GM12878 (cell line): ENCODE measurements at places on chromosomes 16 and 17. TPM values are rescaled to one million over a fixed set of nuclear protein-coding genes. Genes with fewer than 3 reads are reported as not detected.

DNA sequence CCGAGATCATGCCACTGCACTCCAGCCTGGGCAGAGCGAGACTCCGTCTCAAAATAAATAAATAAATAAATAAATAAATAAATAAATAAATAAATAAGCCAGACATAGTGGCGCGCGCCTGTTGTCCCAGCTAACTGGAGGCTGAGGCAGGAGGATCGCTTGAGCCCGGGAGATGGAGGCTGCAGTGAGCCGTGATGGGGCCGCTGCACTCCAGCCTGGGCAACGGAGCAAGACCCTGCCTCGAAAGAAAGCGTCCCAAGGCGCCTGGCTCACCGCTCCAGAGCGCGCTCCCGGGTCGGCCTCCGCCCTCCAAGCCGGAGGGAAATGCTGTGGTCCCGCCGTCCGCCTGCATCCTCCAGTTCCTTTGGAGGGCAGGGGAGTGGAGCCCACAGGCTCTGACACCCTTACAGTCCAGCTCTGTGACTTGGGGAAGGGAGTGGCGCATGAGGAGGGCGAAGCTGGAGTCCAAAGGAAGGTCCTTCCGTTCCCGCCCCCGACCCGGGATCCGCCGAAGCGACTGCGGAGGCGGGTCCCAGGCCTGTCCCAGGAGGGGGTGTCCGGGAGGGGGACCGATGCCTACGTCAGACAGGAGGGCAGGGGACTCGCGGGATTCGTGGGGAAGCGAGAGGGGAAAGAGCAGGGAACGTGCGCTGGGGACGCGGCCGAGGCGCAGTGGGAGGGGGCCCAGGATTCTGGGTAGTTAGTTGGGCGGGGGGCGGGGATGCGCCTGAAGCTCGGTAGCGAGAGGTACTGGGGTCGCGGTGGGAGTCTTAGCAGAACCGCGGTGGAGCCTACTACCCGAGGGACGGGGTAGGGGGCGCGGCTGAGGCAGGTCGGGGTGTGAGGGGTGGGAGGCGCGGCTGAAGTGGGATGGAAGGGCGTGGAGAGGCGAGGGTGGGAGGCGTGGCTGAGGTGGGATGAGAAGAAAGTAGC, 8.4 kb upstream of the TRPV2 start:
- peak; percentile 43 for DNase-seq
- H3K27ac ChIP-seq, result peak overlapping the region; percentile 81
- H3K27me3 ChIP-seq, result no peaks in the 10 kb centered on the region
- peak overlapping the region; percentile 76 for H3K4me3 ChIP-seq
- H3K36me3 ChIP-seq, result no peaks in the 10 kb centered on the region
- H3K4me1 ChIP-seq, result no peaks in the 10 kb centered on the region; the same call in none of the 2 replicates

GRCh38 chr17:57370619-57371018, 114.3 kb downstream of the MSI2 start:
- H3K27ac ChIP-seq, result peak overlapping the region; percentile 75
- H3K36me3 ChIP-seq, result no peaks in the 10 kb centered on the region; the same call in 1 of the 2 replicates
- H3K4me3 ChIP-seq, result no peak overlapping the region

- DNase-seq, result no peak
- H3K4me1 ChIP-seq, result peaks cover 26% of the 10 kb centered on the region
- no peaks in the 10 kb centered on the region for H3K27me3 ChIP-seq
- H3K4me3 ChIP-seq, result no peak overlapping the region
Observed at GRCh38 chr17:42699415-42699740, 17.0 kb downstream of the CNTNAP1 start.

DNA sequence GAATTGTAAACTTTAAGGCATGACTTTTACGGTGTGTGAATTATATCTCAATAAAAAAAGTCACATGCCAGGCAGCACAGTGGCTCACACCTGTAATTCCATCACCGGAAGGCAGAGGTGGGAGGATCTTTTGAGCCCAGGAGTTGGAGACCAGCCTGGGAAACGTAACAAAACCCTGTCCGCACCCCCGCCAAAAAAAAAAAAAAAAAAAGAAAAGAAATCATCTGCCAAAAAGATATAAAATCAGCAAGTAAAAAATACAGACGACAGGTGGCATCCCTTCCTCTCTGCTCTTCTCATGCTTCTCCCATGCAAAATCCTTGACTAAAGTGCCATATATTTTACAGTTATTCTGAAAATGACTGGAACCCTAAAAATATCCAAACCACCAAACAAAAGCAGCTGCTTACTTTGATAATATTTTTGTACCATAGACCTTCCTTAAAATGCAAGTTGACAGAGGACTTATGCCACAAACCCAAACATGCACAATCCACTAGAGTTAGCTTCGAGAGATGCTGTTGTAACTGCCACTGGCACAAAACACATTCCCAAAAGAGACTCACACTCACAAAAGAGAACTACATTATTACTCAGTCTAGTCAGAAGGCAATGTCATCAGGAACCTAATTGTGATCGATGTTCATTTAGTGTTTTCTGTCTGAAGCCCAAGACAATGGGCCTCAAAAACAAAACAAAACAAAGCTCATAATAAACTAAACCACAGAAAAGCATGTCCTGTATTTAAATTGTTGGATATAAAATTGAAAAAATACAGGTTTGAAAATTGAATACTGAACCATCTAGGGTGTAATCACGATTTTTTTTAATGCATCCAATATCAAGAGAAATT, 2.4 kb downstream of the CRLF3 start:
- peak overlapping the region; percentile 84 for H3K27ac ChIP-seq
- no peak for DNase-seq
- peak overlapping the region; percentile 82 for H3K4me3 ChIP-seq
- no peaks in the 10 kb centered on the region for H3K27me3 ChIP-seq

- H3K4me1 ChIP-seq, result peaks cover 21% of the 10 kb centered on the region
- H3K27me3 ChIP-seq, result no peaks in the 10 kb centered on the region; the same call in 1 of the 2 replicates
- no peak for DNase-seq
- H3K4me3 ChIP-seq, result no peak overlapping the region
Observed at GRCh38 chr17:74271901-74272561, 2.0 kb upstream of the DNAI2 start.

DNA sequence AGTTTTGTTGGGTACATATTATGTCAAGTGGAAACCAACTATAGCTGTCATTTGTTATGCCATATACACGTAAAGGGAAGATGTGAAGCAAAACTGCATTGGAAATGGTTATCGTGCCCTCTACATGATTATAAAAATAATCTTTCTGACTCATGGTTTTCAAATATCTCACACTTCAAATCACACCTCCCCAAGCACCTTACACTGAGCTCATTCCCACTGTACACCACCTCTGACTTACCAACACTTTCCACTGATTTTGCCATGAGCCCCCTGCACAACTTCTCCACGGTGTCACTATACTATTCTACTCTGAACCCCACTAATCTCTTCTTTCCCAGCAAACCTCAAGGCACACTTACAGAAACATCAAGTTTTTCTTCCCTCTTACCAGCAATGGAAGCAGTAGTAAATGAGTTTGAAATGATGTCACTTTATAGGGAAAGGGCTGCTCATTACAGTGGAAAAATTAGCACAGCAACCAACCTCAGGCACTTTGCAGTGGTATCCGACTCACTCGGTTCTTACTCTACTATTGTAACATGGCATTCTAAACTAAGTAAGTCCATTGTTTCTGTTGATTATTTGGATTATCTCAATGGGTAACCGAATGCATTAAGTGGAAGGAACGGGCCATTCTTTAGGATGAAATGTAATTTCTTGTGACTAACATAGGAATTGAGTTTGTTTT, 18.7 kb downstream of the ZNF821 start:
- DNase-seq, result no peak
- no peak overlapping the region for H3K27ac ChIP-seq
- H3K27me3 ChIP-seq, result no peaks in the 10 kb centered on the region
- H3K4me1 ChIP-seq, result no peaks in the 10 kb centered on the region

- no peak for DNase-seq
- H3K36me3 ChIP-seq, result no peaks in the 10 kb centered on the region
- H3K27me3 ChIP-seq, result no peaks in the 10 kb centered on the region; the same call in 1 of the 2 replicates
- H3K4me3 ChIP-seq, result no peak overlapping the region
Observed at GRCh38 chr17:74394977-74395376, 27.7 kb downstream of the GPR142 start.

DNA sequence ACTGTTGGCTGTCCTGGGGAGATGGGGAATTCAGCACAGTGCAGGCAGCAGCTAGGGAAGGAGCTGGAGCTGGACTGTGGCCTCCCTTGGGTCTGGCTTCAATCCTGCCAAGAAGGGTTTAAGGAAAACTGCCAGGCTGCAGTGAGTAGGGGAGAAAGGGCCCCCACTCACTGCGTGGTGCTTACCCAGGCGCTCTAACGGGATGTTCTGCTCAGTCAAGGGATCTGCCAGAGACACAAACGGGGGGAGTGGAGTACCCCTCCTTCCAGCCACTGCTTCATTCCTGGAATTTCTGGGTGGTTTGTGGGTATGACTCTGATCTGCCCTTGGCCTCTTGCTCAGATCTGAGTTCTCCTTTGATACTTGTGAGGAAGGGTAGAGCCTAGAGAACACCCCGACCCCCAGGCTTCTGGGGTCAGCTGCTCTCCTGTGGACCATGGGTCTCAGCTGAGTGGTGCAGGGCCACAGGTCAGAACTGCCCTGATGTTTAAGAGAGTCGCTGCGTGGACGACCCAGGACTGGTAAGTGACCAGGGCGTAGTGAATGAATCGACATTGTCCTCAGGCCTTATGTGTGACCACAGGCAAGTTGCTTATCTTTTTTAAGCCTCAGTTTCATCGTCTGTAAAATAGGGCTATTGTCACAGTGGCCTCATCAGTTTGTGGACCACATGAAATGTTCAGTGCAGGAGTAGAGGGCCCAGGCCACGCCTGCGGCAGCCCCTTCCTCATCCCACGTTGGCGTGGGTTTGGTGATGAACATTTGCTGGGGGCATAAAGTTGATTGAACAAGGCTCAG, 9.6 kb downstream of the CRISPLD2 start:
- DNase-seq, result no peak
- no peak overlapping the region for H3K27ac ChIP-seq
- no peaks in the 10 kb centered on the region; the same call in none of the 2 replicates for H3K27me3 ChIP-seq
- H3K4me1 ChIP-seq, result no peaks in the 10 kb centered on the region
- no peaks in the 10 kb centered on the region for H3K36me3 ChIP-seq

- H3K4me3 ChIP-seq, result no peak overlapping the region
- DNase-seq, result no peak
- no peaks in the 10 kb centered on the region for H3K36me3 ChIP-seq
- no peaks in the 10 kb centered on the region for H3K27me3 ChIP-seq
Observed at GRCh38 chr17:14780097-14780651, 479.3 kb downstream of the HS3ST3B1 start.

- H3K4me3 ChIP-seq, result no peak overlapping the region
- no peaks in the 10 kb centered on the region for H3K27me3 ChIP-seq
- peaks cover 4% of the 10 kb centered on the region for H3K36me3 ChIP-seq
- DNase-seq, result no peak
- H3K27ac ChIP-seq, result no peak overlapping the region
Observed at GRCh38 chr16:12775656-12776236, 27.9 kb downstream of the CPPED1 start.

The ITGAD gene
- polyA plus RNA-seq, result 0.63 and 0.81 TPM in 2 replicates

The FZD2 gene
- 0.29 and 0.41 TPM in 2 replicates for polyA plus RNA-seq

The RHOT1 gene
- 20.4 and 25.7 TPM in 2 replicates for polyA plus RNA-seq
